HS-27A (cell line): ENCODE measurements at places on chromosomes 7 and 10.

DNA sequence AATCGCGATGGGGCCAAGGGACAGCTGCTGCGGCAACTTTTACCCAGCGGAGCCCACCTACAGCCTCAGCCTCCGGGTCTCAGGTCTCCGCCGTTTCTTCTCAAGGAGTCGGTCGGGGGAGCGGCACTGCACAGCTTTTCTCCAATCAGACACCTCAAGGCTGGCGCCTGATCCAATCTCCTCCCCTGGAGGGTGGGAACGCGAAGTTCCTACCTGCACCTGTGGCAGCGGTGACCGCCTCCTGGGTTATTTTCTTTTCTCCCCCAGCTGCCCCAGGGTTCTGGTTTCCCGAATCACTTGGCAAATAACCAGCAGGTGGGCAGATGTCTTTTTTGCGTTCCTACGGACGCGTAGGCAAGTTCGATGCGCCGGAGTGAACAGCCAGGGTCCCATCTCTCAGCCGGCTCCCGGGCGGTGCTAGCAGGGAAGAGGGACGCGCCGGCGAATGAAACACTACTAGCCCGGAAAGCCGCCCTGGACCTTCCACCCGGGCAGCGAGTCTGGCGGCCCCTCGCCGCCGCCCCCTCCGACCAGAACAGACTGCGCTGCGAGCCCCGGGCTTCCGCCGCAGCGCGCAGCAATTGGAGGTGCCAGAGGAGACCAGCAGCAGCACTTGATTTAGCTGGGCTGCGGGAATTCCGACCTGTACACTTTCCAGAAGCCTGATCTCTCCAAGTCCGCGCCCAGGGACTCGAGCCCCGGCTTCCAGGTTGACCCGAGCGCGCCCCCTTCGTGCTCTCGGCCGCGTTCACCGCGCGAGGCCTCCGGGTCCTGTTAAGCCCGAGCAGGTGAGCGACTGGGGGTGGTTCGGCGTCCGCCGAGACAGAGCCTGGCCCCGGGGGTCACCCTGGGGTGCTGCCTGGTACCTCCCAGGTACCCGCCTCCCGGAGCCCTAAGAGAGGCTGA, at the start of gene PRR15:
TSS of gene PRR15 (plus strand) at position 246 of the 906 bp plus-strand sequence. CDS start 2,495 bp downstream, outside the sequence.
- DNase-seq, result no peak

DNA sequence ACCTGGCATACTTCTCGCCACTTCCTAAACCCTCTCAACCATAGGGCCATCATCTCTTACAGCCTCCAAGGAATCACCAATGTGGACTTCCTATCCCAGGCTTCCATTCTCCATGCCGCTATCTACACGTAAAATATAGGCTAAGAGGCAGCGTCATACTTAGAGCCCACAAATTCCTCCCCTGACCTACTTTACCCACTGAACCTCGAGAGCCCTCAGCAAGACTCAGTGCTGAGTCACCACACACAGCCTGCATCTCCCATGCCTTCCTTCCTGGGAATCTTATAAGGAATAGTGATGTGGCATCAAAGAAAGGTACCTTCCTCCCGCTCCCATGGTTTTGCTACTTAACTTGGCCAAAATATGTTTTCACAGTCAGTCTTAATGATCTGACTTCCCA, 435.6 kb upstream of the NFE2L3 start:
- peak; percentile 27 for DNase-seq

DNA sequence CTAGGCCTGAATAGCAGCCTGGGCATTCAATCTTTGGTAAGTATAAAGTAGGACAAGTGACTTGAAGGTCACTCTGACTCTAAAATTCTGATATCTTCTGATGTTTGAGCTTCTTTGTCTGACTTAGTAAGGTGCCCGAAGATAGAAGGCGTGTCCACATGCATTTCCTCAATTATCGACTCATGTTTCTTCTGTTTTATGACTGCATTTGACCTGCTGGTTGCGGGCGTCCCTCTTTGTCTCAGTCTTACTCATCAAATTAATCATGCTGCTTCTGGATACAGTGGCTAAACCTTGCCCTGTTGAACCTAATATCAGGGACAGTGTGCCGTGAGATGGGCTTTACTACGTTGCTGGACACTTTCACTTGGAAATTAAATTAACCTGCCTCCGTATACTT, 534.1 kb downstream of the SDK1 start:
- DNase-seq, result no peak

- no peak for DNase-seq
These were observed 38.4 kb downstream of the DIP2C start for GRCh38 chr10:650886-651615.

GRCh38 chr7:38568497-38568896, 62.7 kb downstream of the AMPH start:
- no peak for DNase-seq

GRCh38 chr7:102896585-102896984, 16.2 kb upstream of the LRRC17 start:
- no peak for DNase-seq

DNA sequence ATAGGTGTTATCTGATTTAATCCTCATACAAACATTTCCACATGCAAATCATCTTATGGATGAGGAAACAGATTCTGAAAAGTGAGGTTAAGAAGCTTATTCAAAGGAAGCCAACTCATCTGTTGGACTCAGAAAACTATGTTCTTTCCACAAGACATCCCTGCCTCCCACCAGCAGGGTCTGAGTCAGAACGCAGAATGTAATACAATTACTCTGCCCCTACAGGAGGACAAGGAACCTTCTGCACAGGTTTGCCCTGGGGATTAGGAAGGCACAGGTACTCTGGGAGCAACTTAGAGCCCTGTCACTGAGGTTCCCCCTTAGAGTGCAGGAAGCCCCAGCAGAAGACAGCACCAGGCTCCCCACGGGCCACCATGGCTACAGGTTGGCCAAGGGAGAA, 255.7 kb downstream of the TNS3 start:
- no peak for DNase-seq

DNA sequence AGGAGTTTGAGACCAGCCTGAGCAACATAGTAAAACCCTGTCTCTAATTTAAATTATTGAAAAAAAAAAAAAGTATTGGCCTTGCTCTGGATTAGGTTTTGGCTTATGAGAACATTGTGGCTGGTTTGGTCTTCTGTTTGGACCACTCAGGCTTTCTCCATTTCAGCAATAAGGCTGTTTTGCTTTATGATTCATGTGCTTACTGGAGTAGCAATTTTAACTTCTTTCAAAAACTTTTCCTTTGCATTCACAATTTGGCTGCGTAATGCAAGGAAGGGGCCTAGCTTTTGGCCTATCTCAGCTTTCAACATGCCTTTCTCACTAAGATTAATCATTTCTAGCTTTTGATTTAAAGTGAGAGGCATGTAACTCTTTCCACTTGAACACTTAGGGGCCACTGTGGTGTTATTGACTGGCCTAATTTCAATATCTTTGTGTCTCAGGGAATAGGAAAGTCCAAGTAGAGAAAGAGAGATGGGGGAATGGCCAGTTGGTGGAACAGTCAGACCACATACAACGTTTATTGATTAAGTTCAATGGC, 38.0 kb upstream of the SRPK2 start:
- DNase-seq, result no peak

DNA sequence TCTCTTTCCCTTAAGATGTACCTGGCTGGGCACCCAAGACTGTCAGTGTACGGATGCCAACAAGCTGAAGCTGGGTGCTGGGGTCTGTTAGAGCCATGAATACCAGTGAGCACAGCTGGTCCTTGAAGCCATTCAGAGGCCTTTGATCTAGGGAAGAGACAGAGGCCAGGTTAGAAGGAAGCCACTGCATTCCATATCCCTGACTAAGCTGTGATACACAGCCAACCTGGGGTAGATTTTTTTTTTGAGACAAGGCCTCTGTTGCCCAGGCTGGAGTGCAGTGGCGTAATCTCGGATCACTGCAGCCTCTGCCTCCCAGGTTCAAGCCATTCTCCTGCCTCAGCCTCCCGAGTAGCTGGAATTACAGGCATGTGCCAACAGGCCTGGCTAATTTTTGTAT, 20.8 kb downstream of the ZDHHC16 start:
- no peak for DNase-seq

DNA sequence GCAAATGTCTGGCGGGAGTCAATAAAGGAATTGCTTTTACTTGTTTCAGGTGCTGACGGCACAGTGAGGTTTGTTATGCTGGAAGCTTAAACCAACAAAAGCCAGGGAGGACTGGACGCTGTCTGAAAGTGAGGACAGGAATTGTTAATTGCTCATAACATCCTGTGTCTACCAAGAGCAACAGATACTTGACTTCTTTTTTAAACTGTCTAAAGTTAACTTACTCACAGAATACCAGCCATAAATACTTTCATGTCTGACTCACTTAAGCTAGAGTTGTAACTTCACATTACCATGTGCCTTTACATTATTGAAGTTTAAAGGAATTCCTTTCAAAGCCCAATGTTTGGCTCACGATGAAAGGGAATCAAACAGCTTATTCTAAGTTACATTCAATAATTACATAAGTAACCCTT, 252.7 kb upstream of the SHH start:
- no peak for DNase-seq

DNA sequence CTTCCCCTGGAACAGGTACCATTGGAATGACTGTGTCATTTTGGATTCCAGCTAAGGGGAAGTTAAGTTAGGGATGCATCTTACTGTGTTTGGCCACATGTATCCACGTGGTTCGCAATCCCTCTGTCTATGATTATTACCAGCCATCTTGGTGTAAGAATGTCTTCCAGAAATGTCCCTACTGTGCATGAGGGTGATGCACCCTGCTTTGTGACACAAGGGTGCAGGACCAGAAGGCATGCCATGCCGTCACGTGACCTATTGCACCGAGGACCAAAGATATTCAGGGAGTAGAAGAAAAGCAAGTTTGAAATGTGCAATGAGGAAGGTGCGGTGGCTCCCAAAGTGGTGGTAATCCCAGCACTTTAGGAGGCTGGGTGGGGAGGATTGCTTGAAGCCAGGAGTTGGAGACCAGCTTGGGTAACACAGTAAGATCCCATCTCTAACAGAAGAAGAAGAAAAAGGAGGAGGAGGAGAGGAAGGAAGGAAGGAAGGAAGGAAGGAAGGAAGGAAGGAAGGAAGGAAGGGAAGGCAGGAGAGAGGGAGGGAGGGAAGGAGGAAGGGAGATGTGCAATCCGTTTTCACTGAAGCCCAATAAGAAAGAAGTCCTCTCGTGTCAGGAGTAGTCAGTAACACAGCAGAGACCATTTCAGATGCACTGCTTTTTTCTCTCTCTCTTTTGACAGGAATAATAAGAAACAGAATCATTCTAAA, 42.5 kb upstream of the USP6NL start:
- DNase-seq, result no peak

DNA sequence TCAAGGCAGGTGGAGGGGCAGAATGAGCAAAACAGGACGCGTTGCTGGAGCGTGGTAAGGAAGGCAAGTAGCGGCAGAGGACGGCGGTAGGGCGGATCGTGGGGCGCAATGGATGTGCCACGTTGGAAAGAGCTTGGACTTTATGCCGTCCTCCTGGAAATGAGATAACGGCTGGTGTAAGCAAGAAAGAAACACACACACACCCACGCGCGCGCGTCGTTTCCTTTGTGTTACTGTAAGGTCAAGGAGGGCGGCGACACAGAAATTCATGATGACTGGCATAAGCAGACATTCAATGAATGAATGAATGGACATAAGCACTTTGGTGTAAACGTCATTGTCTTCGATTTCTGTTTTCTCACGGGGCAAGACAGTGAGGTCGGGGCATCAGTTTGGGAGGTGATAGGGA, 683 bp upstream of the ENTPD7 start:
- DNase-seq, result no peak

DNA sequence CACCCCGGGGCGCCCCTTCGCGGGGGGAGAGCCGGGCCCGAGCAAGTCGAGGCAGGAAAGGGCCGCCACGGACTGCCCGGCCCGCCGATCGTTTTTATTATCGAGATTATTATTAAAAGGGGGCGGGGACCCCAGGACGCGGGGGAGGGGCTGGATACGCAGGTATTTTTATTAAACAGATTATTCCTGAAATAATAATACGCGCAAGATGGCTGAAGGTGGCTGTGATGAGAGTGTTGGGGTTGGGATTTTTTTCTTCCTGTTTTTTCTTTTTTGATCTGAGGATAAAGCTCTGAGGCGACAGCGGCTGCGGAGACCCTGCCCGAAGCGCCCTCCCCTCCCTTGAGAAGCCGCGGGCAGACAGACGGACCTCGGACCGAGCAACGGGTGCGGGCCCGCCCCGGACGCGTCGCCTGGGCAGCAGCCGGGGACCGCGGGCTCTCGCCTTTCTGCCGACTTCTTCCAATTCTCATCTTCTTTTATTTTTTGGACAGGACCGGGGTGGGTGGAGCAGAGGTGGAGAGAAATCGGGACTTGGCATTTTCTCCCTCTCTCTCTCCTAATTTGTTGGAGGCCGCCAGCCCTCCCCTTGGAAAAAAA, 1.4 kb upstream of the TRIM8 start:
- no peak for DNase-seq

- DNase-seq, result no peak
These were observed 804 bp downstream of the TMEM106B start for GRCh38 chr7:12211711-12212485.

GRCh38 chr7:112986256-112987031, 100.2 kb downstream of the GPR85 start:
- DNase-seq, result no peak

GRCh38 chr10:58189269-58189668, 78.4 kb downstream of the IPMK start:
- DNase-seq, result no peak

GRCh38 chr10:7365027-7365745, 45.6 kb downstream of the SFMBT2 start:
- DNase-seq, result no peak

- DNase-seq, result peak; percentile 78
These were observed 35.5 kb upstream of the DGKI start for GRCh38 chr7:137882261-137882668.

DNA sequence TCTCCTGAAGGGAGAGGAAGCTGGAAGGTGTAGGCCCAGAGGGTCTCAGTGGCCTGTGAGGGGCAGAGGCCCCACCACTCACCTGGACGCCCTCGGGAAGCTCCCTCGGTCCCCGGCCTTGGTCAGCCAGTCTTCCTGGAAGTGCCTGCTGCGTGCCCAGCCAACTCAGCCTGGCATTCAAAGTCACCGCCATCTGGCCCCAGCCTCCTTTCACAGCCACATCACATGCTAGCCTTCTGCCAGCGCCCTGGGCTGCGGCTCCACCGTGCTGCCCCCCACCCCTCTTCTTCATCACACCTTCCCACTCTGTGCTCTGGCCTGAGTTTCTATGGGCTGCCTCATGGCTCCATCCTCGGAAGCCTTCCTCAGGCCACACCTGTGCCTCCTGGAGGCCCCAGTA, 98.0 kb downstream of the ZMIZ1 start:
- no peak for DNase-seq

GRCh38 chr10:108014902-108015177, 850.3 kb upstream of the SORCS1 start:
- no peak for DNase-seq

GRCh38 chr10:78547397-78547796, 513.7 kb downstream of the RPS24 start:
- DNase-seq, result no peak

GRCh38 chr7:122942059-122942458, 53.4 kb downstream of the TAS2R16 start:
- DNase-seq, result no peak

- DNase-seq, result peak; percentile 22
These were observed 90.8 kb downstream of the KIAA1217 start for GRCh38 chr10:24299578-24300260.

DNA sequence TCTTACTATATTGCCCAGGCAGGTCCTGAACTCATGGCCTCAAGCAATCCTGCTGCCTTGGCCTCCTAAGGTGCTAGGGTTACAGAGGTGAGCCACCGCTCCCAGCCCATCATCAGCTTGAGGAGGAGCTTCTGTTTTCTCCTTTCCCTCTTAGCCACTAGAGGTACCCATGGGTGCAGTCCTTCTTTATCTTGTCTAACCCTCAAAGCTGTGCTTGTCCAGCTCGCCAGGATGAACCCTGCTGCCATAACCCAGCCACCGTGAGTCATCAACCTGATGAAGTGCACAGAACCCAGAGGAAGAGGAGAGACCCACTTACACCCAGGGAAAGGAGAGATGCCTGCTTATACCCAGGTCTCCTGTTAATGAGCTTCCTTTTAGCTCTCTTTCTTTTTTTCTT, 133.4 kb downstream of the CUL2 start:
- no peak for DNase-seq
